ENCODE measurements at places on chromosomes 1 and 21. TPM values are rescaled to one million over a fixed set of nuclear protein-coding genes. Genes with fewer than 3 reads are reported as not detected.

- no peak for DNase-seq
Measured at GRCh38 chr1:62309906-62310305, 9.3 kb downstream of the KANK4 start.

DNA sequence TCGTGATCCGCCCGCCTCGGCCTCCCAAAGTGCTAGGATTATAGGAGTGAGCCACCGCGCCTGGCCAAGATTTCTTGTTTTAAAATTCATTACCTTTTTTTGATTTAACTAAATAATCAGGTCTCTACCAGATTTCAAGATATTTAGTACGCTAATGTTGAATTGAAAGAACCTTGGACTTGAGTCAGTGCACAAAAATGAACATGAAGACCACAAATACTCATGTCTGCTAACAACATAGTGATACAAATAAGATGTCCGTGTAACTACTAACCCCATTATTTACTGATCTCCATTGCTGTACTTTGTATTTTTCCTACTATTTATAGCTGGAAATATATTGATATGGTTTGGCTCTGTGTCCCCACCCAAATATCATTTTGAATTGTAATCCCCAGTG lies 16.4 kb downstream of the MPZL1 start:
- no peak for DNase-seq

- no peak for DNase-seq
Measured at GRCh38 chr1:78385744-78386462, 104.9 kb upstream of the PTGFR start.

GRCh38 chr1:177817937-177818875 lies 151.7 kb downstream of the SEC16B start:
- no peak for DNase-seq

DNA sequence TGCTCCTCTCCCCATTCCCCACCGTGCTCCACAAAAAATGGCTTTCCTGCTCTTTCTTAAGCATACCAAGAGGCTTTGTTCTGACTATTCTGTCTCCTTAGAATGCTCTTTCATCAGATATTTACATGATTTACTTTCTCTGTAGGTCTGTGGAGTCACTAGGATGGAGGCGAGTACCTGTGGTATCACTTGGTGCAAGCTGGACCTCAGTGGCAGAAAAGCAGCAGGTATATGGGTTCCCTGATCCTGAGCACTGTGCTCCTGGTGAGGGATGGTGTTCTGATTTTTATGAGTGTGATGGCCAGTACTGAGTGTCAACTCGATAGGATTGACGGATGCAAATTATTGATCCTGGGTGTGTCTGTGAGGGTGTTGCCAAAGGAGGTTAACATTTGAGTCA lies 10.0 kb downstream of the C1orf87 start:
- DNase-seq: no peak

Gene KLHDC8A
- 11.7 TPM for total RNA-seq

Gene FMOD
- total RNA-seq: 5.2 TPM
